ENCODE measurements at places on chromosomes 1 and 21. TPM values are rescaled to one million over a fixed set of nuclear protein-coding genes. Genes with fewer than 3 reads are reported as not detected.
A peak's percentile ranks its signal among the peaks of the same experiment; 100 is the strongest.

DNA sequence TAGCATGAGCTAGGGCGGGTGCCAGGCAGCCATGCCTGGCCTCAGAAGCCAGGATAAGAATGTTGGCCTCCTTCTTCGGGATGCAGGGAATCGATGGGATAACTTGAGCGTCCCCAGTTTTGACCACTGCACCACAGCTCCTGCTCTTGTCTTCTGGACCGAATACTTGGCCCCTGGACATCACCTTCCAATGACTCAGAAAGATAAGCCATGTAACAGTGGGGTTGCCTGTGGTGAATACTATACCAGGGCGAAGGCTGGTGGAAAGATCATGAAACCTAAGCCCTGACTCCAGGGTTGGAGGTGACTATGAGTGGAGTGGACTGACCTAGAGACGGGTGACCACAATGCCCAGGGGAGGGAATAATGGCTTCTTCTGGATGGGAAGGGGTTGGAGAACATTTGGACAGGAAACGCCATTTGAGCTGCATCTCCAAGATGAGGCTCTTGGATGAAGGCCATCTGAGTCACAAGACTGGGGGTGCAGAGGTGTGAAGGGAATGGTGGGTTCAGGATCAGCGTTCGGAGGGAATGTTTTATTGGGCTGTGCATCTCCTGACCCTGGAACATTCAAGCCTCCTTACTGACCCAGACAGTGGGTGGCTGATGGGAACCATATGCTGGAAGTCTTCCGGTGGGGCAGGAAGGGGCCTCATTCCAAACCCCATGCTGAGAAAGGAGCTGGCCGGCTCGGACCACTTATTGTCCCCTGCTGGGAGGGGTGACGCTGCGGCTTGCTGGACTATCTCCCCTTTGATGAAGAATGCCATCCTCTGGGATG is 18.5 kb upstream of the KCNE2 start:
- DNase-seq = no peak

GRCh38 chr1:36752891-36753361 is 270.2 kb upstream of the CSF3R start:
- DNase-seq = no peak

GRCh38 chr1:68232289-68233148 is at the start of gene WLS:
TSS of gene WLS (minus strand) at chr1:68232523. CDS start at chr1:68232299, 224 bp downstream.
- DNase-seq = peak; percentile 38

- DNase-seq = peak; percentile 31
These were observed 39.4 kb downstream of the ABCG1 start for GRCh38 chr21:42258150-42258884.

Gene TIAM1
- total RNA-seq = 47.8 TPM

Data from HCT116 (cell line).